ENCODE measurements at places on chromosomes 7 and 10. TPM values are rescaled to one million over a fixed set of nuclear protein-coding genes. Genes with fewer than 3 reads are reported as not detected.

GRCh38 chr7:1160670-1161021 is 650 bp upstream of the ZFAND2A start:
- peak overlapping the region; percentile 98 for H3K4me3 ChIP-seq
- H3K27ac ChIP-seq = peak overlapping the region; percentile 83
- peaks cover 7% of the 10 kb centered on the region for H3K4me1 ChIP-seq
- H3K27me3 ChIP-seq = no peaks in the 10 kb centered on the region
- peaks cover 15% of the 10 kb centered on the region for H3K36me3 ChIP-seq
- DNase-seq = no peak

- H3K4me1 ChIP-seq = peaks cover 30% of the 10 kb centered on the region
- no peaks in the 10 kb centered on the region for H3K36me3 ChIP-seq
- no peak for DNase-seq
- no peak overlapping the region for H3K27ac ChIP-seq
- peaks cover 6% of the 10 kb centered on the region for H3K27me3 ChIP-seq
Measured at GRCh38 chr10:133332936-133333699, 3.6 kb downstream of the CALY start.

GRCh38 chr7:88689821-88690220 is 69.7 kb upstream of the ZNF804B start:
- H3K4me3 ChIP-seq = no peak overlapping the region
- H3K27me3 ChIP-seq = no peaks in the 10 kb centered on the region
- H3K4me1 ChIP-seq = no peaks in the 10 kb centered on the region
- H3K36me3 ChIP-seq = no peaks in the 10 kb centered on the region
- H3K27ac ChIP-seq = no peak overlapping the region

DNA sequence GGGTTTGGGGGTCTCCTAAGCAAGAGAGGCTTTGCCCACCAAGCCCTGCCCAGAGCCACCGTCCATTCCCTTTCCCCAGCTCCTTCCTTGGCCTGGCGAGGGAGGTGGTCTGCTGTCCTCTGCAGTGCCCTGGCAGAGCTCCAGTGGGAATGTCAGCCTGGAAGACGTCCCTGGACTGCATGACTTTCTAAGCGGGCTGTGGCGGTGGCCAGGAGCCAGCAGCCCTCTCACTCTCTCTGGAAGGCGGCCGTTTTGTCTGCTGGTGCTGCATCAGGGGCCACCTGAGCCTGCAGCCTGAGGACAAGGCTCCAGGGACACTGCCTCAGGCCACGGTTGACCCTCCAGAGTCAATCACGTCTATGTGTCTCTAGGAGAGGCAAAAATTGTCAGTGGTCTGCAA is 271.0 kb downstream of the SKAP2 start:
- no peak for DNase-seq
- H3K27me3 ChIP-seq = no peaks in the 10 kb centered on the region

The ATOH7 gene
- total RNA-seq = not detected

DNA sequence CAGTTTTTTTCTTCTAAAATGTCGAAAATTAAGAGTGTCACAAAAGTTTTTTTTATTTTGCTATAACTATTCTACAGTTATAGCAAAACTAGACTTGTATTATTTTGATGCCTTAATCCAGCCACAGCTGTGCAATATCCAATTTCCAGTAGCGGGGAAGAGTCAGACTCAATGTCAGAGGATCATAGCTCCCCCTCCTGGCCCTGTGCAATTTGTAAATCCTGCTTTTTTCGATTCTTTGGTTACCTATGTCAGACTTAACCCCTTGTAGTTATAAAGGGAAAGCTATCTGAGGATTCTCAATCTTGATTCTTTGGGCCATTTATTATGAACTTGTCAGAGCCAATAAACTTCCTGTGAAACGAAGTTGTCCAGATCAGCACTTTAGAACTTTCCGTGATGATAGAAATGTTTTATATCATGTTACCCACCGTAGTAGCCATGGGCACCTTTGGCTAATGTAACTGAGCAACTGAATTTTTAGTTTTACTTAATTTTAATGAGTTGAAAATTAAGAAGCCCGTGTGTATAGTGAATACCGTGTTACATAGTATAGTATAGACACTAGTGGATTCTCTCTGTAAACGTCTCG is 87.7 kb upstream of the PRKCQ start:
- no peak overlapping the region for H3K4me3 ChIP-seq
- no peaks in the 10 kb centered on the region for H3K4me1 ChIP-seq
- no peaks in the 10 kb centered on the region for H3K36me3 ChIP-seq
- no peak for DNase-seq
- H3K27ac ChIP-seq = no peak overlapping the region
- H3K27me3 ChIP-seq = no peaks in the 10 kb centered on the region

DNA sequence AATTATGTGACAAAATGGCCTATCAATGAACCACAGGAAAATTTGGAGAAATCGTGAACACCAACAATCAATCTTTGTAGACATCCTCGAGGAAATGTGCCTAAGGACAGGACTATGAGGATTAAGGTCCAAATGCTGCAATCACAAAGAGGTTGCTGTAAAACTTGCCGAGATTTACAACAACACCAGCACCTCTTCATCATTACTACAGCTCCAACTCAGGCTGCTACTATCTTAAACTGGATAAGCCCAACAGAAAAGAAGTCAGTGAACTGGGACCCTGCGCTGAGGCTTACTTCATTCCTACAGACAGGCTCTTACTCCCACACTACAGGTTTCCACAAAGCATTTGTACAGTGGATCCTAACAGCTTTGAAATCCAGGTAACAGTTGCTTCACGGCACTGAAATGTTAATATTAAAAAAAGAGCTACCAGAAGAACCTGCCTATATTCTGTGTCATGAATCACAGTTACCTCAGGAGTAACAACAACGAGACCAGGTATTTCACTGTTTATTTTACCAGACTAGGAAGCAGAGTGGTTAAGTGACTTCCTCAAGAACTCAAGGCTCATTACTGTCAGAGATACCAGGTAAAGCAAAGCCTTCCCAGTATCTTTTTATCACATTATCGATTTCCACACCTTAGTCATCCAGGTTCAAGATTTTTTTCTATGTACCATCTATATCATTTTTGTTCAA is 23.9 kb downstream of the CACUL1 start:
- no peaks in the 10 kb centered on the region for H3K27me3 ChIP-seq
- no peak overlapping the region for H3K27ac ChIP-seq
- H3K4me3 ChIP-seq = no peak overlapping the region
- H3K36me3 ChIP-seq = no peaks in the 10 kb centered on the region
- peaks cover 17% of the 10 kb centered on the region for H3K4me1 ChIP-seq

The ATG9B gene
- not detected for total RNA-seq

- no peaks in the 10 kb centered on the region for H3K36me3 ChIP-seq
- no peaks in the 10 kb centered on the region for H3K4me1 ChIP-seq
- DNase-seq = no peak
- no peak overlapping the region for H3K4me3 ChIP-seq
- no peak overlapping the region for H3K27ac ChIP-seq
Measured at GRCh38 chr7:78080241-78080640, 281.7 kb downstream of the PHTF2 start.

DNA sequence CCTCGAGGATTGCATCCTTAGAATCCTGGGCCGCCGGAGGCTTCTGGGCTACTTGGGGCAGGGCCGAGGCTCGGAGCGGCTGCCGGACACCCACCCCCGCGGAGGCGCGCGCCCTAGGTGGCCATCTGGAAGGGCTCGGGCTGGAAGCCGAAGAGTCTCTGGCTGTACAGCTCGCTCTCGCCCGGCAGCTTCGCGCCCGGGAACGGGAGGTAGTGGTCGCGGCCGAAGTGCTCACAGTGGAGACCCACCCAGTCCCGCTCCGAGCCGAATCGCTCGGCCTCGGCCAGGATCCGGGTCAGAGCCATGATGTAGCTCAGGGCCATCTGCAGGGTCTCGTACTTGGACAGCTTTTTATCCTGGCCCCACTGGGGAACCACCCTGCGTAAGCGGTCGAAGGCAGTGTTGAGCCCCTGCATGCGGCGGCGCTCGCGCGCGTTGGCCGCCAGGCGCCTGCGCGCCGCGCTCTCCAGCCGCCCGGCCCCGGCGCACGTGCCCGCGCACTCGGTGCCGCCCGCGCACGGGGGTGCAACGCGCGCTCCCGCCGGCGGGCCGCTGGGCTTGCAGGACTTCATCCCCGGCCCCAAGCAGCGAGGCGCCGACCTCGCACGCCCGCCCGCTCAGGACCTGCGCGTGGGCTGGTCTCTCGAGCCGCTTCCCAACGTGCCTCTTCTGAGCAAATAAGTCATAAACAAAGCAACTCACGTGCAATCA is 652 bp downstream of the ATOH7 start:
- H3K27ac ChIP-seq = no peak overlapping the region
- H3K36me3 ChIP-seq = no peaks in the 10 kb centered on the region
- no peaks in the 10 kb centered on the region for H3K27me3 ChIP-seq
- no peaks in the 10 kb centered on the region for H3K4me1 ChIP-seq

The NXPH1 gene
- not detected for total RNA-seq

GRCh38 chr7:47937065-47937687 is 11.1 kb downstream of the PKD1L1 start:
- H3K27me3 ChIP-seq = no peaks in the 10 kb centered on the region
- DNase-seq = no peak
- no peaks in the 10 kb centered on the region for H3K36me3 ChIP-seq
- peaks cover 23% of the 10 kb centered on the region for H3K4me1 ChIP-seq
- H3K27ac ChIP-seq = no peak overlapping the region

The ITPRID1 gene
- total RNA-seq = not detected

DNA sequence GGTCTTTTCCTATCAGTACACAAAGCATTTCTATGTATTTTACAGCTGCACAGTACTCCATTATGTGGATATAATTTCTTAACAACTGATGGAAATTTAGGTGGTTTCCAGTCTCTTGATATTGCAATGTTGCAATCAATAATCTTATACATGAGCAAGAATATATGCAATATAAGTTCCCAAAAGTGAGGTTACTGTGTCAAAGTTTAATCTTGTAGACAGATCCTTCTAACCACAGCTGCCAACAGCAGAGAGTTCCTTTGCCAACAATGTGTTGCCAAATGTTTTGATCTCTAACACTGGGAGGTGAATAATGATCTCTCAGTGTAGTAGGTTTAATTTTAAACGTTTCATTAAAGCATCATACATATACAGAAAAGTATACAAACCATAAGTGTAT is 54.5 kb downstream of the CUL2 start:
- peaks cover 6% of the 10 kb centered on the region for H3K36me3 ChIP-seq
- H3K27ac ChIP-seq = no peak overlapping the region
- H3K27me3 ChIP-seq = no peaks in the 10 kb centered on the region
- H3K4me1 ChIP-seq = no peaks in the 10 kb centered on the region
- DNase-seq = no peak
